Activated CD4-positive, alpha-beta T cell treated with anti-CD3 and anti-CD28 coated beads for 1 hour (primary cell): ENCODE measurements at places on chromosomes 16 and 17.

- DNase-seq = no peak
These were observed 21.6 kb upstream of the SMPD3 start for GRCh38 chr16:68469796-68470460.

GRCh38 chr16:17433577-17434451 is 36.9 kb downstream of the XYLT1 start:
- DNase-seq = no peak

DNA sequence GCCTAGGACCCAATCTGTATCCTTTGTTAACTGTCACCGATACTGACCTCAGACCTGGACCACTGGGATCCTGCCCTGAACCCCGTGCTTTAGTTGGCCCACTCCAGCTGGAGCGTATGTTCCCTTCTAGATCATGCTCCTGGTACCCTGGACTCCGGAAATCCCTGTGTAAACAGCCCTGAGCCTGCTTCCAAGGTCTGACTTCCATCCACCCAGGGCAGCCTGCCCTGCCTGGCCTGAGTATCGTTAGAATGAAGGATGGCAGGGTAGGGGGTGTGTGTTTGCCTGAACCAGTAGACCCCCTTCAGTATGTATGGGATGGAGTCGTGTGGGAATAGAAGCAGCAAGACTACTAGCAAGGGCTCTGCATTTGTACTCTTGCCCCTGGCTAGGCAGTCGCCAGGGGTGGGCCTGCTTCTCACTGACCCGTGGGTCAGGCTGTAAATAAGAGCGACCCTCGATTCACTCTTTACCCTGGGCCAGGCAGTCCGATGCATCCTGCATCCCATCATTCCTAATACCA is 691 bp upstream of the TMEM98 start:
- DNase-seq = no peak

DNA sequence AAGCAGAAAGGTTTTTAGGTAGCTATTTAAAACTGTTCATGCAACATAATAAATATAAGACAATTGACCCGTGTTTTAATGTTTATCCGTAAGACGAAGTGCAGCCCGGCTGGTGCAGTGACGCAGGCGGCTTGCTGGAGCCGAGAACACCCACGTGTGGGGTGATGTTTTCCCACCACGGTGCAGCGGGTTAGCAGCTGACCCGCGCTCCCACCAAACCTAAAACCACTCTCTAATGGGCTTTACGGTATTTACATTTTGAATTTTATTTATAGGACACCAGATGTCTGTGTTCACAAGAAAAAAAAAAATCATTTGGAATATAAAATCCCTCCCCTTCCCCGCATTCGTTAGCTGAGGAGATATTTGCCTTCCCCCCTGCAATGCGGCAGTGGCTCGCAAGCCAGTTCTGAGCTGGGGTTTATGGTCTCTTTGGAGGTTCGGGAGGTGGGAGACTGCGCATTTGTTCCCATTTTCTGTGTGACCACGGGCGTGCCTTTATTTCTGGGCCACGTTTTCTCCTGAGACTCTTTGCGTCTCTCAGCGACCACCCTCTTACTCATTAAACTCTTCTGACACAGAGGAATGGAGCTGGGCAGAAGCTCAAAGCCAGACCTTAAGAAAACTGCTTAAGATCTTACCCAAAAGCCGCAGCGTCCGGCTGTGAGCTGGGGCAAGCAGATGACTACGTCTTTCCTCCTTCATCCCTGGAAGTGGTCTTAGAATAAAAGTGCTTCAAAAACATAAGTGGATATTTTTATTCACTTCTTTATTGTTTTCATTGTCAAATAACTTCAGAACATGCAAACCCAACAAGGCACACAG is 301.1 kb downstream of the IRF8 start:
- no peak for DNase-seq

DNA sequence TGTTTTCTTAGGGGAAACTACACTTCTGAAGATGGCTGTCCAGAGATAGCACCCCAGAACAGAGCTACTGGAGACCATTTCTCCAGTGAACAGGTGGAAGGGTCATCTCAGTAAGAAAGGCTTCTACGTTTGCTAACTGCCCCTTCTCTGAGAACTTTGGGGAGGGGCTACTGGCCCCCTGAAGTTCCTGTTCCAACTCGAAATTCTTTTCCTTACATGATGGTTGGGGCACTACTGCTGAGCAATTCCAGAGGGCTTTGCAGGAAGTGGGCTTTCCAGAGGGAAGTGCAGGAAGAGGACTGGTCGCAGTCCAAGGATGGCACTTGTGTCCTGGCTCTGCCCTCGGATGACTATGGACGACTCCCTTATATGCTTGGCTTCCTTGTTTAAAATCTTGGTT is 31.2 kb downstream of the TOM1L2 start:
- DNase-seq = no peak

DNA sequence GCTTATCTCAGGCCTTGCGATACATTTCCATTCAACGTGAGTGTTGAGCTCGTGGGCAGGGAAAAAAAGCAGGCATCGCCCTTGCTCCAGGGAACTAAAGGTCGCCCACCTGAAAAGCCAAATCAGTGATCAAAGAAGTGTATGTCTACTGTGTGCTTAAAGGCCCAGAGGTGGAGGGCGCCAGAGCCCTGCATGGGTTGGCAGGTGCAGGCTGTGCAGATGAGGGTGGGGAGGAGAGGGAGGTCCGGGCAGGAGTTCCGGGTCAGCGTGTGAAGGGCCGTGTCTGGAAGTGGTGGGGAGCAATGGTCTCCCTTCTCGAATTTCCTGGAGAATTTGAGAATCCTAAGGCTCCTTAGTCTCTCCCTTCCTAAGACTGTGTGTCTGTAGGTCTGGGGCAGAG is 7.2 kb downstream of the ADAM11 start:
- no peak for DNase-seq

DNA sequence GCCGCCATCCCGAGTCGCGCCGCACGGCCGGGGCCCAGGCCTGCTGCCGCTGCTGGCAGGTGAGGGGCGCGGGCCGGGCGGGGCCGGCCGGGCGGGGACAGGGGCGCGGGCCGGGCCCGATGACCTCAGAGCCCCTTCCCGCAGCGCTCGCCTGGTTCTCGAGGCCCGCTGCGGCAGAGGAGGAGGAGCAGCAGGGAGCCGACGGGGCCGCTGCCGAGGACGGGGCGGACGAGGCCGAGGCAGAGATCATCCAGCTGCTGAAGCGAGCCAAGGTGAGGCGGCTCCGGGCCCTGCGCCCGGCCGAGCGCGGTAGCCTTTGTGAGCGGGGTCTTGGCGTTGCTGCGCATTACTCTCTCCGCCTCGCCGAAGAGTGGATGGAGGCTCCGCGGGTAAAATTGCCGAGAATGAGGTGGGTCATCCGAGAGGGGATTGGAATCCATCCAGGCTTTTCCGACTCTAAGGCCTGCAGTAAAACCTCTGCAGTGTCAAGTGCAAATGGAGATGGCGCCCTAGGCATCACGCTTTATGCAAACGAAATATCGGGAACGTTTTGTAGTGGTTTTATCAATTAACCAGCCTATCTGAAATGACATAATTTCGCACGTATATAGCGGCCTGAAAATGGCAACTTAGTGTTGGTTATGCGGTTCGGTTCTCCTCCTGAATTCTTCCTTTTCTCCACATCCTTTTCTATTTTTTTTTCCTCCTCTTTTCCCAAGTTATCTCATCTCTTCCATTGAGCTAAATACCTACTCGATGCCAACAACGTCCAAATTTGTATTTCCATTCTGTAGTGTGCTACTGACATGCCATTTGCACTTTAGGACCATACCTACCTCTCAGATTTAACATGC is 577 bp downstream of the TTC19 start:
- DNase-seq = no peak

- no peak for DNase-seq
These were observed 16.0 kb upstream of the ARL2BP start for GRCh38 chr16:57229079-57229478.

DNA sequence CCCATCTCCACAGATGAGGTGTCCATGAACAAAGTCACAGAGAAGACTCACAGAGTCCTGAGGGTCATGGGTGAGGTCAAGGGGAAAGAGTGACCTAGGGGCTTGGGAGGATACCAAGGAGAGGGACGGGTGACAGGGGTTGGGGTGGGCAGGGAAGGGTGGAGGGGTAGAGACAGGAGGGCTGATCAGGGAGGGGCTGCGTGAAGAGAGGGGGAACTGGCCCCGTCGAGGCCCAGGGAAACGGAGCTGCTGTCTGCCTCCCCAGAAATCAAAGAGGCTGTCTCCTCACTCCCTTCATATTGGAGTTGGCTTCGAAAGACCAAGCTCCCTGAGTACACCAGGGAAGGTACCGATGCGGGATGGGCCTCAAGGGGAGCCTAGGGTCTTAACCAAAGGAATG is 617 bp downstream of the TMEM95 start:
- no peak for DNase-seq

GRCh38 chr16:9033125-9033830 is 58.2 kb upstream of the HAPSTR1 start:
- DNase-seq = no peak

DNA sequence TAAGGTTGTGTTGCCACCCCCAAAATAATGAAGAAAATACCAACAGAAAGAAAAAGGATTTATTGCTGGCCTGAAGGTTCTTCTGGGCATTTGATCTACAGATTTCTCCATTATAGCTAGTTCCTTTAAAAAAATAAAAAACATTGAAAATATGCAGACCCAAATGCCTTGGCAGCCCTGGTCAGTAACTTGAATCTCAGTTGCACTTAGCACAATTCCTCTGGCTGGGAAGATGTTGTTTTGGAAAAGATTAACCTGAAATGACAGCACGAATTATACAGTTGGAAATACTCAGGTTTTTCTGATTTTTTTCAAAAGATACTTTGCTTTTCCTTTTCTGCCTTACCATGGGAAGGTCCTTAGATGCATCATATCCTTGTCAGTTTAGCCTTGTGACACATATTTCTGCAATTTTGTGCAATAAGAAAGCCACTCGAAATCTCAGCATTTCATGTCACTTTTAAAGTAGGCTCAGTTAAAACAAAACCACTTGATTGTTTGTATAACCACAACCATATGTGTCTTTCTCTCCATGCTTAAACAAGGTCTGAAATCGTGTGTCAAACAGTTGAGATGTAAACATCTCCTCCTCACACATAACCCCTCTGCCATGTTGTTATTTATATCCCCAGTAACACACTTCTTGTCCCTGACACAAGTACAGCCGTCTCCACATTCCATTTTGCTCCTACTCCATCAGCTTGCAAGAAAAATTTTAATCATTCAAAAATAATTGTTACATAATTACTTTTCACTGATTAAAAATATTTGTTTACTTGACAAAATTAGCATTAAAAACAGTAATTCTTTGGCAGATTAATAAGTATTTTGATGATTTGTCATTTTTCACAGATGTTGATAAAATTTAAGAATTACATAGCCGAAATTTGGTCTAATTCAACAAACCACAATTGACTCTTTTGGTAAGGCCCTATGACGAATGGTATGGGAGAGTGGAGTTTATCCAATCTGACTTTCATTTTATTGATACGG is 61.1 kb downstream of the SIAH1 start:
- no peak for DNase-seq

GRCh38 chr17:76740329-76741118 is 2.6 kb downstream of the MFSD11 start:
- DNase-seq = no peak

GRCh38 chr17:46911311-46911710 is 11.6 kb upstream of the GOSR2 start:
- no peak for DNase-seq

GRCh38 chr16:47611042-47611441 is 149.9 kb downstream of the PHKB start:
- DNase-seq = no peak

DNA sequence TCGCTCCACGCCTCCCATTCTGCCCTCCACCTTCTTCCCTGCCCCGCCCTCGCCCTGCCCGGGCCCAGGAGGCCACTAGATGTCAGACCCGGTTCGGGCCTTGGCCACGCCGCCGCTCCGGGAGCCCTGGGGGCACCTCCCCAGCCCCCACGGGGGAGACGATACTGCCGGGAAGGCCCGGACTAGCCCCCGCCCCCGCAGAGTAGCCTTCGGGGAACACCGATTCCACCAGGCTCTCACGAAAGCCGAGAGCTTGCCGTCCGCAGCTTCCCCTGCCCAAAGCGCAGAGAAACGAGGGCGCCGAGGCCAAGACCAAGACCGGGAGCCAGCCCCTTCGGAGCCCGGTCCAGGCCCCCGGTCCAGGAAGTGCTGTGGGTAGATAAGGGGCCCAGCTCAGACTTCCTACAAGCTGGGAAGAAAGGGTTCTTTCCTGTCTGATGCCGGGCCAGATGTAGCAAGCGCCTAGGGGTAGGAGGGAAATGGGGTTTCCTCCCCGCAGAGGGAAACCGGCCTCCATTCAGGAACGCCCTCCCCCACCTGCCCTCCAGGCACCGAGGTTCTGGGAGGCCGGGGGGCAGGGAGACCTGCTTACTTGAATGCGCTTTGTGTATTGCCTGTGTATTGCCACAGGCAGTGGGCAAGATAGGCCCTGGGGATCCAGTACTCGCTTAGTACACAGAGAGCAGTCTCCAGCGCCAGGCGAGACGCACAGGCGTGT is 806 bp upstream of the CYB561 start:
- no peak for DNase-seq

DNA sequence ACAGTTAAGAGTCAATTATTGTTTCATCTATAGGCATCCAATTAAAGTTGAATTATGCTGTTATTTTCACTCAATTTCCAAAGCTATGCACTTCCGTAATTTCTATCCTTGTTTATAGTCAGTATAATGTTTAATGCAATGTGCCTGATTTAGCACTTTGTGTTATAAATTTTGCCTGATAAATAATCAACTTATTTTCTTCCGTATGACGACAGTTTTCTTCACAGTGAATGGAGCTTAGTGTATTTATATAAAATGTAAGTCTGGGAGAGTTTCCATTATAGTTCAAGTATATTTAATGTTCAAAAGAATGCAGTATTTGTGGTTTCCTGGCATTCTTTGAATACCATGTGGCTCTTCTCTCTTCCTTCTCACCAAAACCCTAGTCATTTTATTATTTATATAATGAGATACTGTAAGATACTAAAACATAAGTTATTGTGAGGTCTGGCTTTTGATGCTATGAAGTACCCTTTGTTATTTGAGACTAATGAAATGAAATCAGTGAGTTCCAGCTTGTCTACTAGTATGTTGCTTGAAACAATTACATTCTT is 240.6 kb downstream of the PRKCA start:
- DNase-seq = no peak

GRCh38 chr16:48561960-48562393 is 48.0 kb downstream of the N4BP1 start:
- DNase-seq = no peak

GRCh38 chr17:78134899-78135385 is 4.4 kb downstream of the TMC8 start:
- DNase-seq = peak; percentile 7

DNA sequence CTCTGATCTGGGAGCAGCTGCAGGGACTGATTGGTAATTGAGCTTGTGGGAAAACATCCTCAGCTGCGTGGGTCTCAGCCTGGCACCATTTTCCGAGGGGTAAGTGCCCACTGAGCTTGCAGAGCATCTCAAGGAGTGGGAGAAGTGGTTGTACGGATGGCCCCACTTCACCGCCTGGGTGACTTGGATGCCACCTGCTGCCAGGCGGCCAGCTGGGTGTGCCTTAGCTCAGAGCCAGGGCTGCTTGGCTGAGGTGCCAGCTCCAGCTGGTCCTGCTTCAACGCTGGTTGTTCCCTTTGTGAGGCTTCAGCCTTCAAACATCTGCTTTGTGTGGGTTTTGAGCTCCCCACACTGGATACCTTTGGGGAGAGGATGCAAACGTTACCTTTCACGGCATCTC is 482.7 kb upstream of the EEF2KMT start:
- no peak for DNase-seq

- DNase-seq = no peak
These were observed 499 bp downstream of the PIP4K2B start for GRCh38 chr17:38798614-38799500.

- peak; percentile 37 for DNase-seq
These were observed 15.7 kb downstream of the CAVIN1 start for GRCh38 chr17:42407289-42407836.
